ENCODE measurements at places on chromosomes 16 and 17. TPM values are rescaled to one million over a fixed set of nuclear protein-coding genes. Genes with fewer than 3 reads are reported as not detected.

DNA sequence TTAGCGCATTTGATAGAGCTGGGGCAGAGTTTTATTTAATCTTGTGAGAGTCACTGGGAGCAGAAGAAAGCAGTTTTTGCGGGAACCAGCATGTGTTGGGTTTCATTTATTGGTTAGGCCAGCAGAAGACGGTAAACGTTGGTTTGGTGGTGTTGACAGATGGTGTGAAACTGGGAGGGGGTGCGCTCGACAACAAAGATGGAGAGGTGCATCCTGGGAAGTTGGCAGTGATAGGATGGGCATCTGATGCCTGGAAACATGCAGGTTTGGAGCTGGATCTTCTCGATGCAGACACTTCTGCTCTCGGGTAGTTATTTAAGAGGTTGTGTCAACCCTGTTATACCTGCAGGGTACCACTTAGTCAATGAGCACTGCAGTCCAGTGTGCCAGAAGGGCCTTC is 24.9 kb upstream of the CLEC18A start:
- DNase-seq, result no peak

NUPR1 gene
- total RNA-seq, result 3.8 TPM

GRCh38 chr16:53821487-53821886 is 117.5 kb downstream of the FTO start:
- no peak for DNase-seq

- DNase-seq, result no peak
These were observed 406.6 kb upstream of the EEF2KMT start for GRCh38 chr16:5504064-5504781.

CDH8 gene
- not detected for total RNA-seq

DNA sequence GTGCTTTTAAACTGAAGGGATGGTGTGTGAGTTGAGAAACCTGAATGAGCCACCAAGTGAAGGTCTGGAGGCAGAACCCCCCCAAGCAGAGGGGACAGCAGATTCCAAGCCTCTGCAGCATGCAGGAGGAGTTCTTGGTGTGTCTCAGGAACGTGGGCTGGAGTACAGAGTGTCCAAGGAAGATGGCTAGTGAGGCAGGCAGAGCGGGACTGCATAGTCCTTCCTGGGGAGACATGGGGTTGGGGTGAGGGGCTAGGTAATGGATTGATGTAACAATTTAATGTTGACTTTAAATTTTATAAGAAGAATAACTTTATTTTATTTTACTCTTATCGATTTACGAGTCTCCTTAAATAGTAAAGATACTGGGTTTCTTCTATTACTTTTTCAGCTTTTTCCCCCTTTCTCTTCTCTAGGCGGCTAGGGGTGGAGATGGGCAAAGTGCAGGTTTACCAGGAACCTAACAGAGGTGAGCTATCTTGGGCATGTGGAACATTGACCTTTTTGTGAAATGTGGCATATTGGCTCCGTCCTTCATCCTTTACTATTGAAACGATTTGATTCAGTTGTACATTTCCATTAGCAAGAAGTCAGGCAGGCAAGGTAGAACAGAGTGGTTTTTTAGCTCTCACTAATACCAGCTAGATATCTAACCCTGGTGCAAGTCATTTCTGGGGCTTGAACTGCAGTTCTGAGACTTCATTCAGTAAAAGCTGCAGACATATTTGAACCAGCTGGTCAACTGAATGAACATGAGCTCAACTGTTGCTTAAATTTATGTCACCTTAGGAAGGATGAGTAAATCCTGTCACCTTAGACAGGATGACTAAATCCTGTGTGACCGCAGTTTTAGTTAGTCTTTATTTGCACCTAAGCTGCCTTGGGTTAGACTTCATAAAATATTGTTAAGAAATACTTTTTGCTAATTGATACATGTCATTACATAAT is 9.2 kb downstream of the PRPSAP2 start:
- no peak for DNase-seq

- DNase-seq, result peak; percentile 70
These were observed 185.3 kb upstream of the CACNG3 start for GRCh38 chr16:24070851-24071250.

AMFR gene
- 244 TPM for total RNA-seq

DNA sequence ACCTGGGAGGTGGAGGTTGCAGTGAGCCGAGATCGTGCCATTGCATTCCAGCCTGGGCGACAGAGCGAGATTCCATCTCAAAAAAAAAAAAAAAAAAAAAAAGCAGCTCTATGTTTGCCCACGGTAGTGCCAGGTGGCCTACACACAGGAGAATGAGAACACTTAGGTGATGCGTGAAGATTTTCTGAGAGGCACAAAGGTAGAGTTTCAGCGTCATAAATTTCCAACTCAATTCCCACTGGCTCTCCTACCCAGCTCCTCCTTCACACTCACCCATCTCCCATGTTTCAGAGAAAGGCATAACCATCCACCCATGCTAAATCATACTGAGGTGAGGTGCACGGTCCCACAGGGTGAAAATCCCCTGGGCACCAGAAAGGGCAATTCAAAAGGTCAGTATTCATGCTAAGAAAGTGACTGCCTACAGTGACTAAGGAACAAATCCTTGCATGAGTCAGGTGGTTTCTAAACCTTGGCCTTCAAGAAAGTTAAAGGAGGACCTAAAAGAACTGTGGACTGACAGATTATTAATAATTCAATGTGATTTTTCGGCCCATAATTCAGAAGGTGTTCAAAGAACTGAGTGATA is 4.8 kb downstream of the DCAKD start:
- no peak for DNase-seq

KRTAP2-1 gene
- not detected for total RNA-seq

DNA sequence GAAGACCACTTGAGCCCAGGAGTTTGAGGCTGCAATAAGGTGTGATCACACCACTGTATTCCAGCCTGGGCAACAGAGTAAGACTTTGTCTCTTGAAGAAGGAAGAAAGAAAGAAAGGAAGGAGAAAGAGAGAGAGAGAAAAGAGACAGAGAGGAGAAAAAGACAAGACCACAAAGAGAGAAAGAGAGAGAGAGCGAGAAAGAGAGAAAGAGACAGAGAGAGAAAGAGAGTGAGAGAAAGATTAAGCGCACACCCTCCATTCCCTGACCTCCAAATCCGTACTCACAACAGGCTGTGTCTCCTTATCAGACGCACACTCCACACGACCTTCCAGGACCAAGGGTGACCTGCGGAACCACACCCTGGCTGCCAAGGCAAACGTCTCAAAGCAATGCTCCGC is 19.6 kb downstream of the KLHDC4 start:
- DNase-seq, result no peak

SMIM36 gene
- not detected for total RNA-seq

DNA sequence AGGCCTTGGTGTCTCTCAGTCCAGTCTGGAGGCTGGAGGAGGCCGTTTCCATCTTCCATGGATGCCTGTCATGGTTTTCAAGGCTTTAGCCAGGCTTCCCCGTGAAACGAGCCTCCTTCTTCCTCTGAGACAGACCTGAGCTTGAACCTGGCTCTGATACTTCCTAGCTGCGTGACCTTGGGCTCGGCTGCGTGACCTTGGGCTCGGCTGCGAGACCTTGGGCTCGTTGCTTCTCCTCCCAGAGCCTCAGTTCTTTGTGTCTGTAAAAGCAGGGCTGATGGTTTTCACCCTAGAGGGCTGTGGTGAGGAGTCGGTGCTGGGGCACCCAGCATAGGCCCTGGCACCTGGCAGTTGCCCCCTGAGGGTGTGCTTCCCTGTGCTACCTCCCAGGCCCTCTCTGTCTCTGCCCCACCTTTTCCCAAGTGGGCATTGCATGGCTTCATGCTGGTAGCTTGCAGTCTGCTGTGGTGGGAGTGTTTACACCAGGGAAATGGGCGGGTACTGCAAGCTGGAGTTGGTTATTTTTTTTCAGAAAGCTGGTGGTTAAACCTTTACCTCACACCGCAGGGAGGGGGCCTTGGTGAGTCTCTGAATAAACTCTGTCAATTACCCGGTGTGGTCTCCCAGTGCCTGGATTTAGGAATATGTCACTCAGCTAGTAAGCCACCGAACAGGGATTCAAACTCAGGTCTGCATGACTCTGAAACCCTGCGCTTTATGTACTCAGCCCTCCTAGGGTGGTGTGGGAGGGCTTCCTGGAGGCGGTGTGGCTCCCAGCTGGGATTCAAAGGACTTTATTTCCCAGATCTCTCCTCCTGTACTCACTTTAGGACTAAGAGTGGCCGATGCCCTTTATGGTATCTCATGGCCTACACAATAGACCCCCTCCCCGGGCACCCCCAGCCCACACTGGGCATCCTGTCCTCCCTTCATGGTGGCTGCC is 129.0 kb upstream of the CIBAR2 start:
- DNase-seq, result no peak

NLGN2 gene
- 5.5 TPM for total RNA-seq

Data from dermis blood vessel endothelial cell (primary cell).